Uterus (tissue), 4 donors: ENCODE measurements at places on chromosomes 16 and 17.

- peak; percentile 42 for DNase-seq
Observed at GRCh38 chr17:67633751-67634211, 84.0 kb upstream of the NOL11 start.

- DNase-seq = no peak
Observed at GRCh38 chr17:39600288-39600996, 7.3 kb downstream of the NEUROD2 start.

GRCh38 chr17:61401389-61402072 lies 1.9 kb downstream of the TBX2 start:
- peak; percentile 25 for DNase-seq

- DNase-seq = no peak
Observed at GRCh38 chr17:32541640-32542039, 54.8 kb downstream of the CDK5R1 start.

- no peak for DNase-seq
Observed at GRCh38 chr17:21375162-21375560, 996 bp upstream of the KCNJ12 start.

GRCh38 chr17:9035249-9035648 lies 13.9 kb downstream of the NTN1 start:
- DNase-seq = no peak

- DNase-seq = peak; percentile 32
Observed at GRCh38 chr17:66602659-66603384, 232.1 kb upstream of the CACNG5 start.

DNA sequence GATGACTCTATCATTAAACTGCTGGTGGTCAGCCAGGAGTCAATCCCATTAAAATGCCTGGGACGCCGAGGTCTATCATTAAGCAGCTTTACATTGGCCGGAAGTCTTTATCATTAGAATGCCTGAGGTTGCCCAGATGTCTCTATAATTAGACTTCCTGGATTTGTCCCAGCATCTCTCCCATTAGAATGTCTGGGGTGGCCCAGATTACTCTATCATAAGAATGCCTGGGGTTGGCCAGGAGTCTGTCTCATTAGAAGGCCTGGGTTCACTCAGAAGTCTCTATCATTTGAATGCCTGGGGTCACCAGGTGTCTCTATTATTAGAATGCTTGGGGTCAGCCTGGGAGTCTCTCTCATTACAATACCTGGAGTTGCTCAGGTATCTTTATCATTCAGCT lies 2227.2 kb downstream of the TP53TG3F start:
- DNase-seq = no peak

DNA sequence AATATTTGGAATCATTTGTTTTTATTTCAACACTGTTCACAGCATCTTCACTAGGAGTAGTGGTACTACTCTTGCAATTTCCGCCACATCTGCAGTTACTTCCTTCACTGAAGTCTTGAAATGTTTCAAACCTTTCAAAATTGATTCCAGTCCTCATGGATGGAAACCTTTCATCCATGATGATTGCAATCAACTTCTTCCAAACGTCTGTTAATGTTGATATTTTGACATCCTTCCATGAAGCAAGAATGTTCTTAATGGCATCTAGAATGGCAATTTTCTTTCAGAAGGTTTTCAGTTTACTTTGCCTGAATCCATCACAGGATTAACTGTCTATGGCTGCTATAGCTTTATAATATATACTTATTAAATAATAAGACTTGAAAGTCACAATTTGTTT lies 736.8 kb upstream of the CA10 start:
- DNase-seq = no peak

DNA sequence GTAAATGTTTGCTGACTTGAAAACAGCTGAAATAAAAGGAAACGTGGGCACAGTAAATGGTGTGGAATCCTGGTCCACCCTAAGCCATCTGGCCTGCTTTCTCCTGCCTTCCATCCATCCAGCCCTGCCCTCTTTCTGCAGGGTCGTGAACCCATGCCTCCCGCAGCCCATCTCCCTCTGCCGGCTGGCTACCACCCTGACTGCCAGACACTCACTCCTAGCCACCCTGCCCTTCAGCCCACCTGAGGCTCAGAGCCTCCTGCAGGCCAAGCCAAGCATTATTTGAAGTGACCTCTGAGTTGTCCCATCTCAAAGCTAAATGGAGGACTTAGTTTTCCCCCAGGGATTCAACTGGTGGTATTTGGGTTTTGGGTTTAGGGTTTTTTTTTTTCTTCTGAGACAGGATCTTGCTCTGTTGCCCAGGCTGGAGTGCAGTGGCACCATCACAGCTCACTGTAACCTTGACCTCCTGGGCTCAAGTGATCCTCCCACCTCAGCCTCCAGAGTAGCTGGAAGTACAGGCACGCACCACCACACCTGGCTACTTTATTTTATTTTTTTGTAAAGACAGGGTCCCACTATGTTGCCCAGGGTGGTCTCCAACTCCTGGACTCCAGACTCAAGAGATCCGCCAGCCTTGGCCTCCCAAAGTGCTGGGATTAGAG lies 8.4 kb downstream of the ZDHHC1 start:
- no peak for DNase-seq

DNA sequence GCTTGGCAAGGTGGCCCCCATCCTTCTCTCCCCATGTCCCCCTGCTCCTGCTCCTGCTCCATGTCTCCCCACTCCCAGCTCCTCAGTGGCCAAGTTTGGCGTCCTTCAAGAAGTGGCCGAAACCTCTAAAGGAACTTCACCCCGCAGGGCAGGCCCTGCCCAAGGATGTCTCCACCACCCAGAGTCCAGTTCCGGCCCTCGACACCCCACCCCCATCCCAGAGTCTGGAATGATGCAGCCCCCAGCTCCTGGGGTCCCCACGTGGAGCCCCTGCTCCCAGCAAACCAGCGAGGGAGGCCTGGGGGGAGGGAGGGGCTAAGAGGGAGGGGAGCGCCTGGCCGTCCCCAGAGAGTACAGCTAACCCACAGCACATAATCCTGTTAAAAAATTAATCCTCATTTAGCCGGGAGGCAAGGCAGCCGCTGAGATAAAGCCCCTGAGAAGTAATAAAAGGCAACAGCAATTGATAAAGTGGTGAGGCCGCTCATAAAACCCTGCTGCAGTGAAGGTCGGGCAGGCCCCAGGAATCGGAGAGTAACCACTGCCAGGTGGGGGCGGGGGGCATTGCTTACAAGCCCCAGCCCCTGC lies 9.9 kb upstream of the ENPP7 start:
- DNase-seq = no peak

DNA sequence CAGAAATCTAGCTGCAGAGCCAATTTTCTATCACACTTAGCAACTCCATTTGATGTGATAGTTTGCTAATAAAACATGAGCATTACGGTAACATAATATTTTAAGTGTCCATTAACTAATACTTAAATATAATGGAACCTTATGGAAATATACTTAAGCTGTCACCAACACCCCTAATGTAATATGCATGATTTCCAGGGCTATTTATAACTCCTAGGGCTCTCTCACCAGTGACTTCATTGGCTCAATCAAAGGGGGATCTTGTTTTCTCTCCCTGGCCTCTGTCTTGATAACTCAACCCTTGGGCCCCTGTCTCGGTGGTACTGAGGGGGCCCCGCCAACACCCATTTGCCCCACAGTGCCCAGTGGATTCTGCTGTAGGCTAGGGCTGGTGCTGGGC lies 170.4 kb downstream of the SALL1 start:
- no peak for DNase-seq

DNA sequence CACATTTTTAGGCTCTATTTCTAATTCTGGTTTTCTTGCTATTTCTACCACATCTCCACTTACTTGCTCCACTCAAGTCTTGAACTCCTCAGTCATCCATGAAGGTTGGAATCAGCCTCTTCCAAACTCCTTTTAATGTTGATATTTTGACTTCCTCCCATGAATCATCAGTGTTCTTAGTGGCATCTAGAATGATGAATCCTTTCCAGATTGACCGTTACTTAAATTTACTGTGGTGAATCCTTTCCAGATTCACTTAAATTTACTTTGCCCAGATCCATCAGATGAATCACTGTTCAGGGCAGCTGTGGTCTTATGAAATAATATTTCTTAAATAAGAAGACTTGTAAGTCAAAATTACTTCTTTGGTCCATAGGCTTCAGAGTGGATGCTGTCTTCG lies 32.4 kb downstream of the CLTC start:
- DNase-seq = no peak

- DNase-seq = peak; percentile 29
Observed at GRCh38 chr17:81018044-81018802, 16.7 kb upstream of the BAIAP2 start.

DNA sequence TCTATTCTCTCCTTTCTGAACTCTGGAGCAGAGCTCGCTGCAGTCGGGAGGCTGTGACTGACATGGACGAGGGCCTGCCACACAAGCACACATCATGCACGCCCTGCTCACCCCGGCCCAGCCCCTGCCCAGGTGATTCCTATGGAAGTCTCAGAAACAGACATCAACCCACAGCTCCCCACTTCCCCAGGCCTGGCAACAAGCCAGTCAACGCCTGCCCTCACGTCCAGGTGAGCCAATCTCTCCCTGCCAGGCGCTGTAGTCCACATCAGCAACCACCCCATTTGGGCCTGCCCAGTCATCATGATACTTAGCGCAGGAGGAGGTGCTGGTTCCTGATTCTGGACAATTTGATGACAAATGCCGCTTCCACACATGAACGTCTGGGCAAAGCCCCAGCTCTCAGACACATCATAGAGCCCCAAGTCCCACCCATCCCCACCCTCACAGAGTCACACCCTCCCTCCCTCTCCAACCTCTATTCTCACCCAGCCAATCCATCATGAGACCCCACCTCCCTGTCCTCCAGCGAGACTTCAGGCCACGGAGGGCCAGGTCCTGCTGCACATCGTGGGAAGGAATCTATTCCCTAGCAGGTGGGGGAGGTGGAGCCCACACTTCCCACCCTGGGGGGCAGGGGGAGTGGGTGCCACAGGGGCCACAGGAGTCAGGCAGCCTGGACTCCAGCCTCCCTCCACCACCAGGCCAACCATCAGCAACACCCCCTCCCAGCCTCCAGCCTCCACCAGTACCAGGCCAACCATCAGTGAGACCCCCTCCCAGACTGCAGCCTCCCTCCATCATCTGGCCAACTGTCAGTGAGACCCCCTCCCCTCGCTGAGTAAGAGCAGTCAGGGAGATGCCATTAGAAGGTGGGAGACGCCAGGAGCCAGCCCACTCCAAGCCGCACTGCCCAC lies 33.7 kb upstream of the GSG1L start:
- DNase-seq = no peak

DNA sequence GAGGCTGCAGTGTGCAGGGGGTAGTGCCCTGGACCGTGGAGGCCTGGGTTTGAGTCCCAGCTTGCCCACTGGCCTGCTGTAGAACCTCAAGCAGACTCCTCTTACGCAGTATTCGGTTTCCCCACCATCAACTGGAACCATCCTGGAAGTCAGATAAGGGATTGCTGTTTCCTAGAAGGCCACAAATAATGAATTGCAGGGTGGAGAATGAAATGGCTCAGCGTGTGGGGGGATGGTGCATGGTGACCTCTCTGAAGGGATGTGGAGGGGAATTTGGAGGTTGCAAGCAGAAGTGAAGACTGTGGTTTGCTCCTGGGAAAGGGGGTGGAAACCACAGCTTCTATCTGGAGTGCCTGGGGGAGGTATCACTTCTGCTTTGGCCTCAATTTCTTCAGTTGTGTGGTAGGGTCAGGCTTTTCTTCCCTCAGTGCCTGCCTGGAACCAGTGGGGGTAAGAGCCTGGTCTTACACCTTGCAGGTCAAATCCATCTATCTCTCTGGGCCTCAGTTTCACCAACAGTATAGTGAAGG lies 1.7 kb downstream of the ADGRG5 start:
- peak; percentile 5 for DNase-seq
